Pulmonary artery endothelial cell (primary cell): ENCODE measurements at places on chromosomes 3 and 15. TPM values are rescaled to one million over a fixed set of nuclear protein-coding genes. Genes with fewer than 3 reads are reported as not detected.

TIMMDC1 gene
- 43.9 and 46.9 TPM in 2 replicates for total RNA-seq

TRIM42 gene
- not detected in 2 replicates for total RNA-seq

TEX55 gene
- total RNA-seq, result not detected in 2 replicates

CPN2 gene
- total RNA-seq, result not detected in 2 replicates

ISLR gene
- not detected in 2 replicates for total RNA-seq

ESYT3 gene
- 0.07 TPM in 1 of 2 replicates, not detected in the other for total RNA-seq

KNL1 gene
- total RNA-seq, result 18.1 and 33.8 TPM in 2 replicates

CPNE9 gene
- not detected in 2 replicates for total RNA-seq

PIGBOS1 gene
- 5.8 and 6.4 TPM in 2 replicates for total RNA-seq

PPM1L gene
- total RNA-seq, result 1.8 TPM in 2 replicates

SERINC4 gene
- total RNA-seq, result not detected in 2 replicates

- no peak for DNase-seq
Measured at GRCh38 chr15:71781965-71782265, 28.4 kb upstream of the NR2E3 start.

GRCh38 chr3:28053759-28054158 is 187.7 kb upstream of the CMC1 start:
- DNase-seq, result no peak

DNA sequence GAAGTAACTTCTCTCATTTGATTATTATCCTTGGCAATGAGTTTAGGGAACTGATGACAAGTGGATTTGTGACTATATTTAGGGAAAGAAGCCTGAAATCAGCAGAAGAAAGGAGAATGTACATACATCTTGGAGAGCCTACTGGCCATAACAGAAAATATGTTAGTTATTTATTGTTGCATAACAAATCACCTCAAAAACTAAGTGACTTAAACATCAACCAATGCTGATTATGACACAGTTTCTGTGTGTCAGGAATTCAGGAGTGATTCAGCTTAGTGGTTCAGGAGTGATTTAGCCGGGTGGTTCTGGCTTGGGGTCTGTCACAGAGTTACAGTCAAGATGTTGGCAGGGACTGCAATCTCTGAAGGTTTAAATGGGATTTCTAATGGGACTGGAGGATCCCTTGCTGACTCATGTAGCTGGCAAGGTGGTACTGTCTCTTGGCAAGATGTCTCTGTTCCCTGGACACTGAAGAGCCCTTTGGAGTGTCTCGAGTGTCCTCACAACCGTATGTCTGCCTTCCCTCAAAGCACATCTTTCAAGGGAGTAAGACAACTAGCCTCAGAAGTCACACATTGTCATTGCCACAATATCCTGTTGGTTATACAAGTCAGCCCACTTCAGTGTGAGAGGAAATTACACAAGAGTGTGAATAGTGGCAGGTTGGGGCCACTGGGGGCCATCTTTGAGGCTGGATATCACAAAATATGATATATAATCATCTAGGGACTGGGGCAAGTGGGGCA is 248.9 kb downstream of the SV2B start:
- DNase-seq, result no peak

- no peak for DNase-seq
Measured at GRCh38 chr3:98906230-98906629, 4.7 kb upstream of the DCBLD2 start.

DNA sequence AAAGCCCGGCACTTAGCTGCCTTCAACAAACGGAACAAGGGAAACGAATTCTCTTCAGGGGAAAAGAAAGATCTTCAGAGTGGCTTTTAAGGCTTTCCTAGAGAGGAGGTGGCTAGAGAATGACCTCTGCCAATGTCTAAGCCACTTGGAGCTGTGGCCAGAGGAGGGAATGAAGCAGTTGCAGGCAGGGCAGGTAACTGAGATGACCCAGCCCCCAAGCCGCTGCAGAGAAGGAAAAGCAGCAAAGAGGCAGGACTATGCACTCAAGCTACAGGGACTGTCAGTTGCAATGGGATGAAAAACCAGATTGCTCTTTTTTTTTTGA is 113.5 kb downstream of the SEC22A start:
- no peak for DNase-seq

- no peak for DNase-seq
Measured at GRCh38 chr3:13024765-13025065, 48.5 kb downstream of the IQSEC1 start.

GRCh38 chr3:123013876-123014275 is 13.7 kb downstream of the SEMA5B start:
- DNase-seq, result no peak

GRCh38 chr3:138097192-138098172 is 17.9 kb downstream of the DZIP1L start:
- DNase-seq, result no peak

DNA sequence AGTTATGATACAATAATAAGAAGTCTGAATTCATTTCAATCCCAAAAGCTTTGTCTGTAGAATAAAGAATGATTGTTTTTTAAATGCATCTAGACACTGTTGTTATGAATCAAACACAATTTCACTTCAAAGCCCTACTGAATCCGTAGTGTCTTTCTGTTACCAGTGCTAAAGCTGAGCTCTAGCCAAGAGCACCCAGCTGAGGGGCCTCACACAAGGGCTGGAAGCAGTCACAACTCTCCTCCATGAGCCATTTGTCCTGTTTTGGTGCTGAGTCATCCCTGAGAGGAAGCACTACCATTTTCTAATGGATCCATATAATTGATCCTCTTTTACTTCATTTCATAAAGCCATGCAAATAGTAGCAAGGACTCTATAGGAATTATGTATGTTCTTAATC is 158.2 kb upstream of the ANKRD28 start:
- DNase-seq, result no peak

DNA sequence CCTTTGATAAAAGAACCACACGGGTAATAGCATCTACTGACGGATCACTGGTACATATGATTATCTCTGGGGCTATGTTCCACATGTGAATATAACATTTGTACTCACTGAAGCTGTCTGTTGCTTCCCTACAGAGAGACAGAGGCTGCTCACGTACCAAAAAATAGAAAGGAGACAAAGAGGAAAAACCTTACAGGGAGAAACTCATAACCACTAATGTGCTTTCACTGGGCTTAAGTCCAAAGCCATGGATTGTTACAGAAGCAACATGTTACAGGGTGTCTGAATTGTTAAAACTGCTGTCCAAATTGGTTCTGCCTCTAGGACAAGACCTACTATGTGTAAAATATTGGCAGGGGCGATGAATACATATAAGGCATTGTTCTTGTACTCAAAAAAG is 311.9 kb downstream of the FOXP1 start:
- no peak for DNase-seq

DNA sequence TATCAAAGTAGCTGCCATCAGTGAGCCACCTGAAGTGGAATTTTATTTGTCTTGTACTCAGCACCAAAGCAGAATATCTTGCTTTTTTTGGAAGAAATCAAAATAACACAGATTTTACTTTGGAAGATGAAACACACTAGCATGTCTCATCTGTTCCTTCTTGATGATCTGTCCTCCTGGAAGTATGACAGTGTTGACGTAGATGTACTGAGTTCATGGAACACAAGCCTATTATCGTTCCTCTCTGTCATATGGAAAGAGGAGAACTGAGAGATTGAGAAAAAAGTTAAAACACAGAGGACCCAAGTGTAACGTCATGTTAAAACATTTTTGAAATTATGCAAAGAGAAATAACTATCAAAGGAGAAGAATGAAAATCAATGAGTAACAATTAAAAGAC is 340.2 kb downstream of the ROBO2 start:
- DNase-seq, result no peak

DNA sequence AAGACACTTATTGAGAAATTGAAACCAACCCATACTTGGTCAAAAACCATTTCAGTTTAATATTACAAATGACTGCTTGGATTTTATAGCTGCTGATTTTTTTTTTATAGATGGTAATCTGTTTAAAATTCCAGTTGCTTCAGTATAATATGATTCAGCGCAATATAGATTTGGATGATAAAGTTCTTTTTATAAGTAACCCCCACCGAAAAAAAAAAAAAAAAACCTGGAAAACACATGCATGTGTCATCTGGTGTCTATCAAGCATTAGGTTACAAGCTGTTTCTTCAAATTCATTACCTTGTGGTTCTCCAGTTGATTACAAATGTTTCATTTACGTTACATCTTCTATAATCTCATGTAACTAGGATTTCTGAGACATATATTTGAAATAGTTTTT is 356.6 kb upstream of the ROBO2 start:
- no peak for DNase-seq

GRCh38 chr15:32030795-32031194 is 480 bp downstream of the CHRNA7 start:
- DNase-seq, result no peak

- no peak for DNase-seq
Measured at GRCh38 chr3:59867185-59868002, 817.6 kb upstream of the CFAP20DC start.

GRCh38 chr3:105891101-105891500 is 22.3 kb upstream of the CBLB start:
- DNase-seq, result no peak

DNA sequence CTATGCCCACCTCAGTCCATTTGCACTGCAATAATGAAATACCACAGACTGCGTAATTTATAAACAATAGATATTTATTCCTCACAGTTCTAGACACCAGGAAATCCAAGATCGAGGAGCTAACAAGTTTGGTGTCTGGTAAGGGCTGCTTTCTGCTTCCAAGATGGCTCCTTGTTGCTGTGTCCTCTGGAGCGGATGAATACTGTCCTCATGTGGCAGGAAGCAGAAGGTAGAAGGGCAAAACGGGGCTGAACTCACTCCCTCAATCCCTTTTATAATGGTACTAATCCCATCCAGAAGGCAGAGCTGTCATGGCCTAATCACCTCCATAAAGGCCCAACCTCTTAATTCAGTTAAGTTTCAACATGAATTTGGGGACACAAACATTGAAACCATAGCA is 75.3 kb downstream of the P2RY1 start:
- no peak for DNase-seq
